ENCODE measurements at places on chromosomes 5 and 9.

DNA sequence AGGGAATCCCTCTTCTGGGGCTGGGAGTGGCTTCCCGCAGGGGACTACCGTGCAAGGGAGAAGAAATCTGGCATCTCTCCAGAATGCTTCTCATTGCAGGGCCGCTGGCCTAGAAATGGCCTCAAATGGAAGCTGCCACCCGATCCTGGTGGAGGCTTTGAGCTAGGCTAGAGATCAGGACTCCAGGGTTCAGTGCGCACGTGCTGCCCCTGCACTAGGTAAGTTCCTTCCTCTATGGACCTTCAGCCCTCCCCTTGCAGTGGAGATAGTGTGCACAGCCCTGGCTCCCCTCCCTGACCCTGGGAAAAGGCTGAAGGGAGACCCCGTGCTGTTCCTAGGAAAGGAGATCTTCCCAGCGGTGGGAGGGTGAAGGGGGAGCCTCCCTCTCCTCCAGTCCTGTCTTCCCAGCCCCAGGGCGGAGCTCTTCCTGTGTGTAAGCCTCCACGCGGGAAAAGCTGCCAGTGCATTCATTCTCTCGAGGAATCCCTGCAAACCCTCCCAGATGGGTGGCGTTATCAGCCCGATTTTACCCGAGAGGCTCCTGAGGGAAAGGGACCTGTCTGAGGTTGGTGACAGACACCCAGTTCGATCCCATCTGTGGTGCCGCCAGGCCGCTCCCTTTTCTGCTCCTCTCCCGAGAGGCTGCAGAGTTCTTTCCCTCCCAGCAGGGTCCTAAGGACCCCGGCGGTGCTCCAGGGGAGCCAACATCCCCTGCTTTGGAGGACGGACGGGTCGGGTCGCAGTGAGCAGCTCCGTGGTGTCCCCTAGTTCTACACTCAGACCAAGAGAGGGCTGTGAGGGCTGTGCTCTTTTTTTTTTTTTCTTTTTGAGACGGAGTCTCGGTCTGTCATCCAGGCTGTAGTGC is 1.4 kb upstream of the CERCAM start:
- DNase-seq = no peak

GRCh38 chr5:115377468-115378217 is 81.2 kb upstream of the CCDC112 start:
- DNase-seq = no peak

DNA sequence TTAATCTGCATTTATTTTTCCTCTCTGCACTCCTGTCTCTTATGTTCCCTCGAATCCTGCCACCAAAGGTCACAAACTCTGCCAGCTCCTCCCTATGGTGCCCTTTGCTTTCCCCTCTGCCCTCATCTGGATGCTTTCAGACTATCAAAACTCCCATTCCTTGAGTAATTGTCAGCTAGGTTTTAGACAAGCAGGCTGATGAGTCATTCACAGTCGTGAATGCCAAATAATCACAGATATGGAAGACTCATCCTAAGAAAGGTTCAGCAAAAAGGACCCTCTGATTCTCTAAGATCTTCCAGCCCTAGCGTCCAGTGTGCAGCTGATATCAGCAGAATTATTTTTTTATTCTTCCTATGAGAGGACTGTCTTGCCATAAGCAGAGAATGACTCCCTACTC is 104.5 kb upstream of the NUDT12 start:
- DNase-seq = no peak

GRCh38 chr9:135617991-135618411 is 21.3 kb downstream of the GLT6D1 start:
- DNase-seq = no peak

DNA sequence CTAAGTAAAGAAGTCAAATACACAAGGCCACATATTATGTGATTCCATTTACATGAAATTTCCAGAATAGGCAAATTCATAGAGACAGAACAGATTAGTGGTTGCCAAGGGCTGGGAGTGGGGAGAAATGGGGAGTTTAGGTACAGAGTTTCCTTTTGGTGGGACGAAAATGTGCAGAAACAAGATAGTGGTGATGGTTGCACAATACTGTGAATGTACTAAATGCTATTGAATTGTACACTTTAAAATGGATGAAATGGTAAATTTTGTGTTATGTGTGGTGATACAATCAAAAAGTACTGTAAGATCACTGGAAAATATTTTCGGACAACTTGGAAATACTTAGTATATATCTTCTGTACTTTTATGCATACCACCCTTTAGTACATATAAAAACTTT is 15.0 kb downstream of the ECM2 start:
- DNase-seq = no peak

DNA sequence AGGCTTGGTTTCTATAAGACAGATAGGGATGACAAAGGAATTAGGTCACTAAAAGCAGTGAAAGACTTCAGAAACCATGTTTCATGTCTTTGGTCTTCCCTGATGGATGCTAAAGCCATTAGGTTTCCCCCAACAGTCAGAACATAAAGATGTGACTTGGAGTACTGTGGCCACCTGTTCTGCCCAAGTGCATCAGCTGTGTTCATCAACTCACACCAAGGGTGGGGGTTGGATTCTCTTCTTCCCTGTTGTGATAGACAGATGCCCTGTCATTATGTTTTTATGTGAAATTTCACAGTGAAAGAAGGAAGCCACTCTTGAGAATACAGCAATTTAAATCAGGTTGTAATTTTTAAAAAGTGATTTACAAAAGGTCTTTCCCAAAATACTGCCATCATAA is 196.8 kb downstream of the SH3GL2 start:
- DNase-seq = no peak

- no peak for DNase-seq
These were observed 228.4 kb upstream of the PPP1R2B start for GRCh38 chr5:156621719-156622118.

GRCh38 chr5:5437227-5438172 is 15.0 kb downstream of the ICE1 start:
- DNase-seq = no peak

DNA sequence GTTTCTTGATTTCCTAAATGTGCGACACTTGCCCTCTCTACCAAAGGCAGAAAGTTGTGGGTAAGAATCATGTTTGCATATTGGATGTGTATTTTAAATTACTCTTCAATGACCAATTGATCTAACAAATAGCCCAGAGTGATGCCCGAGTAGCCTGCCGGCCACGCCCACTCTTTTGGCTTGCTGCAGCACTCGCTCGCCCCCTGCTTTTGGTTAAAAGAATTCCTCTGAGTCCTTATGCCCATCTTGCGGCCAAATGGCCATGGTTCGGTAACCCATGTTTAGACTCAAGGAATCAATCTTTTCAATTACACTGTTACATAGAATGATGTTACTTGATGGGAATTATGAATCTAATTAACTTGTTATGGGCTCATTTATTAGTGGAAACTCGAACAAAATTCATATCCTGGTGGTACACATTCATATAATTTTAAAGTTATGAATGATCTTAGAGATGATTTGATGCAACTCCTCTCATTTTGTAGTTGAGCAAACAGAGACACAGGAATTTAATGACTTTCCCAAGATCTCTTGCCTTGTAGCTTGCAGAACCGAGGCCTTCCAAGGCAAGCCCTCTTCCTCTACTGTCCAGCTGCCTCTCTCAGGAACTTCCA is 36.5 kb downstream of the PPIC start:
- no peak for DNase-seq

- DNase-seq = no peak
These were observed 128.5 kb downstream of the NR3C1 start for GRCh38 chr5:143274952-143275351.

GRCh38 chr9:120441426-120442307 is 138.3 kb downstream of the CDK5RAP2 start:
- no peak for DNase-seq

DNA sequence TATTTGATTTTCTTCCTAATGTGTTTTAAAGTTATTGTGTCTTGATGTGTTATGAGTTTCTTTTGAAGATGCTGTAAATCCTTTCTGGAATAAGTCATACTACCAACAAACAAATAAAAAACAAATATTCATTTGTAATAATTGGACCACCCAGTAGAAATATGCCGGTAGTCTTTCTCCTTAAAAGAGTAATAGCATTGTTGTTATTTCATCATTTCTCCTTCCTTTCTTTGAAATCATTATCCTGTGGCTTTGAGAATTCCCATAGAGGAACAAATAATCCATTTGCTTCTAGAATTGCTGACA is 169.4 kb downstream of the NNT start:
- DNase-seq = no peak

Measured in stimulated activated CD4-positive, alpha-beta T cell treated with anti-CD3 and anti-CD28 coated beads, Interleukin-12 subunit alpha, Interleukin-12 subunit beta, amount 100 ng/mL, for 48 hours (primary cell).